ENCODE measurements at places on chromosomes 7 and 10. TPM values are rescaled to one million over a fixed set of nuclear protein-coding genes. Genes with fewer than 3 reads are reported as not detected.

CPXM2 gene
- total RNA-seq, result 1.0 TPM

MYH16 gene
- not detected for total RNA-seq

IL2RA gene
- total RNA-seq, result not detected

KCNMA1 gene
- 0.05 TPM for total RNA-seq

SERPINE1 gene
- total RNA-seq, result 399 TPM

PTF1A gene
- not detected for total RNA-seq

- DNase-seq, result no peak
These were observed 87.9 kb downstream of the KMT2E start for GRCh38 chr7:105101864-105102263.

- DNase-seq, result no peak
These were observed 75.9 kb upstream of the SCIN start for GRCh38 chr7:12494687-12495024.

DNA sequence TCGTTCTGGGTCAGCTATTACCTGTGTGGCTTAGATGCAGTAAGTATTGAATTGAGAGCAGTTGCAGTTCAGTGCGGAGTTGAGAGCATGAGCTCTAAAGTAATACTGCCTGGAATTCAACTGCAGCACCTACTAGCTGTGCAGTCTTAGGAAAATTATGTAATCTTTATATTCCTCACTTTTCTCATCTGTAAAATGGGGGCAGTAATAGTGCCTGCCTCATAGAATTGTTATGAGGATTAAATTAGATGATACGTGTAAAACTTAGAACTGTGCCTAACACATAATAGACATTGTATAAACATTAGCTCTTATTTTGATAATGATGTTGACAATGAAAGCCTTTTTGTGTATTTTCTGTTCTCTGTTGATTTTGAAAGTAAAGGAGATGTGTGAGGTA is 330.0 kb downstream of the GPR158 start:
- no peak for DNase-seq

DNA sequence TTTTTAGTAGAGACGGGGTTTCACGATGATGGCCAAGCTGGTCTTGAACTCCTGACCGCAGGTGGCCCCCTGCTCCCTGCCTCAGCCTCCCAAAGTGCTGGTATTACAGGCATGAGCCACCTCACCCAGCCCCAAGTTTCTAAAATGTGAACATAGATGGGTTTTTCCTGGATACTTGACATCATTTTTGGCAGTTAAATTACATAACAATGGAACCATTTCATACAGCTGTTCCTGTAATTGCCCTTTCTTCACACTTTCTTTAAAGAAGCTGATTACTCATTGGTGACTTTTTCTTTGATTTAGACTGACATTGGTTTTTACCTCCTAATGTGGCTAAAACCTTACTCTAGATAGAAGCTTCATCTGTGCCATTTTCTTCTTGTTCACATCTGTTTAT is 5.9 kb downstream of the ZKSCAN1 start:
- DNase-seq, result peak; percentile 33

DNA sequence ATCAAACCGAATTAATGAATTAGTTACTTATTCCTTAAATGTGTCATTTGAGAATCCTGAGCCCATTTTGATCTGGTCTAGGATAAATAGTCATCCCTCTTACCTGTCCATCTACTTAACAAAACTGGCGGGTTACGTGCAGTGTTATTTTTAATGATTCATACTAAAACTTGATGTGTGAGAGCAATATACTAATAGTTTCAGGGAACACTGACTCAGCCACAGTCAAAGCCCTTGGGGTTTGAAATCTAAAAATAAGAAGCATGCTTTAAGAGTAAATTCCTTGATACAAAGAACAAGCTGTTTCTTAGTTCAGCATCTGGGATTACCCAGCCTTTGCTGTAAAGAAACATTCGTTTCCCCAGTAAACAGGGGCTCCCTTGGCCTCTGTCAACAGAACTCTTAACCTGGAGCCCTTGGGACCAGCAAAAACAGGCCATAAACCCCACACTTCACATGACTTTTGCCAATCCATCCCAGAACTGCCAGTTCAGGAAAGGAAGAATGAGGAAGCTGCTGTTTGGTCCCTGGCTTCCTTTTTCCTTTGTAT is 370.6 kb upstream of the IGFBP3 start:
- DNase-seq, result no peak

GRCh38 chr10:34364253-34365037 is 450.7 kb downstream of the PARD3 start:
- DNase-seq, result no peak

DNA sequence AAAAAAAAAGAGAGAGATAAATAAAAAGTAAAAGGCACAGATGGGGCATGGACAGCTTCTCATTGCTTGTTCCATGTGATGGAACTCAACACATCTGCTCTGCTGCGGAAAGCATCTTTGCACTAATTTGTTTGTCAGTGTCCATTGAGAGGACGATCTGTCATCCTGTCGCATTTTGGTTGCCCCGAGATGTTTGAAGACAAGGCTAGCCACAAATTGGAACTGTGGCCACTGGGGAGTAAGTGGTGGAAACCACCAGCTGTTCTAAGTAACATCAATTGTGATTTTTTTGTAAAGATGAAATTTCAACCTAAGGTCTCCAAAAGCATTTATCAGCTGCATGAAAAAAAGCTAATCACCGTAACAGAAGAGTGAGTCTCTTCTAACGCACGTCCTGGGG is 312.7 kb downstream of the ADARB2 start:
- DNase-seq, result no peak

DNA sequence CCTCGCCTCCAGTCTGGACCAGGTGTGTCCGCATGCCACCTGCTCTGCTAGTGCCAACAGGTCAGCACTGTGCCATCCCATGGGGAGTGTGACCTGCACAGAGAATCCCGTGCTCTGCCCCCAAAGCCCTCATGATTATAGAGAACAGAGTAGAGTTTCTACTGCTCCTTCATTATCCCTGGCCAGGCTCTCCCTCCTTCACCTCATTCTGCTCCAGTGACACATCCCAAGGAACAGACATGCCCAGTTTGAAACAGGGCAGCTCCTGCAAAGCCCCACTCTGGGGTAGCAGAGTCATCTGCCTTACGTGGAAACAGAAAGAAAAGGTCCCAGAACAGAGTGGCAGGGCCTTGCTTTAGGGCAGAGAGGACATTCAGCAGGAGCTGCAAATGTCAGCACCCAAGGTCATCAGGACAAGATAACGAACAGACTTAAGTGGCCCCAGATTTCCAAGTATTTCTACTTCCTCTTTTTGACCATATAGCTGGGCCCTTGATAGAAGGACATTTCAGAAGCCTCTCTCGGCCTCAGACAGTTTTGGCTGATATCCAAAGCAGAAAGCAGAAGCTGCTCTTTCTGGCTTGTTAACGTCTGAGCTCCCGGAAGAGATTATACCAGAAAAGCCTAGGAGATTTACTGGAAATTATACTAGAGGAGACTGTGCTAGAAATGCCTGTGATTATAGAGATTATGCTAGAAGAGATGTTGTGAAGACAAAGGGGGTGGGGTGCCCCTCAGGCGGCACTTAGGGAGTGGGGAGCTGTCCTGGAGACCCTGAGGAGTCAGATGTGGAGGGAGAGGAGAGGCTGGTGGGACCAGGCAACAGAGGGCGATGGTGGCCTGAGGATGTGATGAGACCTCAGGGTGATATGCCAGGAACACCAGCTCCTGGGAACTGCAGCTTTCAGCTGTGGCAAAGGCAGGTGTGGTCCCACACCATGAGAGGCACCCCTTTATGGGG is 12.6 kb downstream of the TMEM176B start:
- DNase-seq, result no peak

- peak; percentile 93 for DNase-seq
These were observed 117.4 kb downstream of the CABCOCO1 start for GRCh38 chr10:61779950-61780659.
